ENCODE measurements at places on chromosomes 3 and 15.

DNA sequence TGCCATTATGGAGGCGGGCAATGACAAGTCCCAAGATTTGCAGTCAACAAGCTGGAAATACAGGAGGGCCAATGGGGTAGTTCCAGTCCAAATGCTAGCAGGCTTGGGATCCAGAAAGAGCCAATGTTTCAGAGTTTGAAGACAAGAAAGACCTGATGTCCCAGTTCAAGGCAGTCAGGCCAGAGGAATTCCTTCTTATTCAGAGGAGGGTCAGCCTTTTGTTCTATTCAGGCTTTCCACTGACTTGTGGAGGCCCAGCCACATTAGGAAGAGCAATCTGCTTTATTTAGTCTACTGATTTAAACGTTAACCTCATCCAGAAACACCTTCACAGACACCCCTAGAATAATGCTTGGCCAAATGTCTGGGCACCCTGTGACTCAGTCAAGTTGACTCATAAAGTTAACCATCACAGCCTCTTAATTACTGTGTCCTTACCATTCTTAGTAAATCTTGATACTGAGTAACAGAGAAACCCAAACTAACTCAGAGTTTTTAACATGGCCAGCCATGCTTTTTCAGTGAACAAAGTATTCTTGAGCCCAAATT is 50.9 kb upstream of the NPHP3 start:
- no peak for DNase-seq

GRCh38 chr3:99954914-99955644 is 137.4 kb downstream of the CMSS1 start:
- no peak for DNase-seq

DNA sequence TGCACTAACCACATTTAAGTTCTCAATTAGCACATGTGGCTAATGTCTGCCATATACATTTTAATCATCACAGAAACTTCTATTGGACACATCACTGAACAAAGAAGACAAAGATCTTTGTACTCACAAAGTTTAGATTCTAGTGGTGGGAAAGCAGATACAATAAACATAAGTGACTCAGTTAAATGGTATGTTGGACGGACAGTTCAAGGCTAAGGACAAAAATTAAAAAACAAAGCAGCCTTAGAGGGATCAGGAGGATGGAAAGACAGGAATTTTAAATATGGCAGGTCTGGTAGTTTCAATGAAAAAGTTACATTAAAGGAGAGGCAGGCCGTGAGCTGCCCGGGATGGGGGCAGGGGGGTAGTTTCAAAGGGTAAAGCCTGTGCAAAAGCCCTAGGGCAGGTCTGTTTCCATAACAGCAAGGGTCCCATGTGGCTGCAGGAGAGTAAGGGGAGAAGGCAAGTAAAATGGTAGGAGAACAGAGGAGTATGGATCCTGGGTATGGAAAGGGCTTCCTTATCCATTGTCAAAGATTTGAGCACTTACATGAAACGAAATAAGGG is 220.7 kb downstream of the FHIT start:
- DNase-seq: no peak

GRCh38 chr3:110680450-110680849 is 391.2 kb upstream of the NECTIN3 start:
- DNase-seq: no peak

DNA sequence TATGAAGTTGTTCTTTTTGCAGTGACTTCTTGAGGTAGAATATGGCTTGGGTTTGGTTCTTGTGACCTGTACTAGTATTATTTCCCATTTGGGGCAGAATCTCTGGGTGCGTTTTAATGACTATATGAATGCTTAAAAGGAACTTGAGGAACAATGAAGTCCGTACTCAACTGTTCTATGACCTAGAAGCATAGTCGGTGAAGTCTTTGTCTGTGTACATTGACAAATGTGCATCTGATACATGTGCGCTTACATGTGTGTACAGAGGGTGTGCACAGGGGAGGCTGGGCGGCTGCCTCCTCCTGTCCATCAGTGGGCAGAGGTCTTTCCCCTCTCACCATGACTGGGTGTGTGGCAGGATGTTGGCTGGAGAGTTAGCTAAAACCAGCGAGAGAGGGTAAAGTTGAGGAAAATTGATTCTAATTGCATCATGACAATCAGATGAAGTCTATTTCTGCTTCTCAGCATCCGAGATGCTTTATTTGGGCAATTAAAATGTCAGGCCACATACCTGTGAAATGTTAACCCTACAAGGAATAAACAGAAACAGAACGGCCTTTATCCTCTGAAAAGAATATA is 1.0 kb upstream of the NR2F2 start:
- no peak for DNase-seq

DNA sequence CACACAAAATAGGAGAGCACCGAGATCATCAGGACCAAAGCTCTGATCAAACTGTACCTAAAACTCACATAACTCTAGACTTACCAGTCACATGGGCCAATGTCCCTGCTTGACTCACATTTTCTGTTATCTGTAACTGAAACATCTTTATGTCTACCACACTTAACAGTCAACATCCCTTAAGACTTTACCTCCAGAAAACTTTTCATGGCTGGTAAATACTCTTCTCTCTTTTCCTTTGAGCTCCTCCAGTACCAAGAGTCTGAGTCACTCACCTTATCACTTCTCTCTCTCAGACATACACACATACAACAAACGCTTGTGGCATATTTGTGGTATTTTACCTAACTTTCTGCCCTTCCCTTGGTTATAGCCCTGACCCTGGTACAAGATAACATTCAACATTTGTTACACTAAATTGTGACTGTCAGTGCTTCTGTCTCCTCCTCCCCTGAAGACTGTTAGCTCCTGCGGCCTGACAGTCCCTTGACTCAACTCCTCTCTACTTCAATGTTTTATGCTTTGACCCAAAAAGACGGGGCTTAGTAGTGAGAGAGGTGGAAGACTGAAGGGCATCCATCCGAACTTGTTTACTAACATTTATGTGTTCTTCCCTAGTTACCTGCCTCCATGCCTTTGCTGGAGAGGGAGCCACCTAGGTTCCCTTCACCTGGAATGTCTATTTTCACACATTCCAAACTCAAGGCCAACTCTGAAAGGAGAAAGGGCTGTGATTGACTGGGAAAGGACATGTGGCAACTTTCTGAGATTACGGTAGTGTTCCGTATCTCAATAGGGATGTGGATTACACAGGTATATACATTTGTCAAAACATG is 3.7 kb upstream of the EFHB start:
- DNase-seq: no peak

- no peak for DNase-seq
Measured at GRCh38 chr3:51670053-51670822, 814 bp upstream of the TEX264 start.

GRCh38 chr3:196694941-196695848 is 16.9 kb downstream of the CEP19 start:
- no peak for DNase-seq

GRCh38 chr3:169505577-169506230 is 157.8 kb downstream of the MECOM start:
- peak; percentile 36 for DNase-seq

DNA sequence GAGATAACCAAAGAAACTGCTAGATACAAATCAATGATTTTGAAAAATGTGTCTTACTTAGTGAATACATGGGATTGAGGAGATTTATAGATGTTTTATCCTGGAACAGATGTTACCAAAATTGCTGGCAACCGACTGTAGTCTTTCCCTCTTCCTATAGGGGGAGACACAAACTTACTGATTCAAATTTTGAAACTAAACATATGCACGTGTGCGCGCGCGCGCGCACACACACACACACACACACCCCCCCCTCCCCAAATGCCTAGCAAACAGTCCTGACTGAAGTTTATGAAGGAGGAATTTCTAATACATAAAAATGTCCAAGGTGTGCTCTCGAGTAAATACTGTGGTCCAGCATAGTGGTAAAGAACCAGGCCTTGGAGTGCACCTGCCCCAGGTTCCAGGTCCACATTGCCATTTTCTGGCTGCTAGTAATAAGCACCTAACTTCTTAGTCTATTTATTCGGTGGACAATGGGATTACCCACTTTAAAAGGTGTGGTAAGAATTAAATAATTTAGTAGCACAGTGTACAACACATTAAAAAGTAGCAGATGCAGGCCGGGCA is 18.5 kb upstream of the C3orf62 start:
- peak; percentile 18 for DNase-seq

DNA sequence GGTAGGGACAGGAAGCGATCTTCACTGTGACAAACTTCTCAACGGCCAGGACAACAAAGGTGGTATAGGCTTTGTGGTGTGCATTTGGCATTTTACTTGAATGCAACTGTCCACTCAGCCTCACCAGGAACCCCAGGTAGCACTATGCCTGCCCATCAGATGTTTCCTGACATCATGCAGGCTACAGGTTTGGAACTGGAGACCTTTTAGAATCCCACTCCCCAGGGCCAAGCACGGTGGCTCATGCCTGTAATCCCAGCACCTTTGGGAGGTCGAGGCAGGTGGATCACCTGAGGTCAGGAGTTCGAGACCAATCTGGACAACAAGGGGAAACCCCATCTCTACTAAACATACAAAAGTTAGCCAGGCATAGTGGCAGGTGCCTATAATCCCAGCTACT is 9.6 kb downstream of the STARD5 start:
- no peak for DNase-seq

GRCh38 chr3:106824856-106825255 is 552.4 kb upstream of the CCDC54 start:
- peak; percentile 30 for DNase-seq

- no peak for DNase-seq
Measured at GRCh38 chr3:33061782-33062181, 35.2 kb downstream of the GLB1 start.

- DNase-seq: no peak
Measured at GRCh38 chr3:192817506-192817905, 90.2 kb upstream of the FGF12 start.

- peak; percentile 39 for DNase-seq
Measured at GRCh38 chr15:82047453-82048400, 1.9 kb upstream of the MEX3B start.

- DNase-seq: no peak
Measured at GRCh38 chr3:193982258-193982659, 153.7 kb upstream of the HES1 start.

DNA sequence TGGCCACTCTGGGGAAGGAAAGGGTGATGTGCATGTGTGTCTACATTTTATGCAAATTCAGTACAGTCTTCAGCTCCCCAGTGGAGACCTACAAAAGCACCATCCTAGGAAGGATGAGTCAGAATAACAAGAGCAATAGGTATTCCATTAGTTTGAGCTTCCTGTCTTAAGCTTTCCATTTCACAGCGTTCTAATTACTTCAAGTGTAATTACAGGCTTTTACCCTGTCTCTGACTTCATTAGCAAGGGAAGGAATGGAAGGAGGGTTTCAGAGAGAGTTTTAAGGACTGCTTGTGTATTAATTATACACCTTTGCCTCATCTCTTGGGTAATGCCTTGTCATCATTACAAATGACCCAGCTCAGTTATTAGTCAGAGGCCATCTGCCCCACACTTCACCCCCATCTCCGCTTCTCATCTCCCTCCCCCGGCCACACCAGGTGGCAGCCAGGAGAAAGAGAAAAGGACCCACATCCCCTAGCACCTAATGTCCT is 202.8 kb upstream of the MRPL3 start:
- no peak for DNase-seq

DNA sequence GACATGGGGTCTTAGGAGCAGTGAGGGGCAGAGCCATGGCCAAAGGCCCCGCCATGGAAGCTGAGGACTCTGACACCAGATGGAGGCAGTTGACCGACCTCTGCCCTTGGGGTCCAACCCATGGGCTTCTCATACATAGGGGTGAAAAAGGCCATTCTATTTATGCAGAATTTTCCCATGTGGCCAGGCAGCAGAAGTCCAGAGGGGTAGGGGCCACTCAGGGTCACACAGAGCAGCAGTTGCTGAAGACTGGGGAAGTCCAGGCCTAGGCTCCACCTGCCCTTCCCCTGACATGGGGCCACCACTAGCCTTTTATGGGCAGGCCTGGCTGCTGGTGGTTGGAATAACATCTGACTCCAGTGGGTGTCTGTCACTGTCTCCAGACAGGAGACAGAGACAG is 6.4 kb downstream of the PRSS50 start:
- peak; percentile 1 for DNase-seq

- peak; percentile 60 for DNase-seq
Measured at GRCh38 chr15:92079047-92079446, 225.5 kb downstream of the SLCO3A1 start.

- no peak for DNase-seq
Measured at GRCh38 chr3:76585794-76586392, 454.0 kb upstream of the ROBO2 start.

- DNase-seq: no peak
Measured at GRCh38 chr15:29422606-29423005, 153.0 kb upstream of the NSMCE3 start.
